ENCODE measurements at places on chromosomes 5 and 9.
A peak's percentile ranks its signal among the peaks of the same experiment; 100 is the strongest.

GRCh38 chr9:20624201-20625002, 2.1 kb upstream of the MLLT3 start:
- DNase-seq: no peak

- DNase-seq: no peak
Observed at GRCh38 chr5:151903243-151903653, 21.4 kb downstream of the GLRA1 start.

GRCh38 chr9:77016121-77016525, 3.3 kb upstream of the FOXB2 start:
- DNase-seq: no peak

GRCh38 chr9:82419696-82420486, 431.3 kb downstream of the SPATA31D1 start:
- no peak for DNase-seq

- no peak for DNase-seq
Observed at GRCh38 chr9:124037790-124038189, 26.2 kb downstream of the LHX2 start.

DNA sequence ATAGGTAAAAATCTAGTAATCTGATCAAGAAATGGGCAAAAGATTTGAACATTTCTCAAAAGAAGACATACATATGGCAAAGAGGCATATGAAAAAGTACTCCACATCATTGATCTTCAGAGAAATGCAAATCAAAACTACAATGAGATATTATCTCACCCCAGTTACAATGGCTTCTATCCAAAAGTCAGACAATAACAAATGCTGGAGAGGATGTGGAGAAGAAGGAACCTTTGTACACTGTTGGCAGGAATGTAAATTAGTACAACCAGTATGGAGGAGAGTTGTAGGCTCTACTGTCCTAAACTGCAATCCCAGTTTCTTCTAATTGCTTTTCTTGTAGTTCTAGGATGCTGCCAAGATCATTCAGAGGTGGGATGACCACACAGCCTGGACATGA, 193.5 kb upstream of the RFX3 start:
- DNase-seq: no peak

- peak; percentile 18 for DNase-seq
Observed at GRCh38 chr5:138177941-138178515, 402 bp downstream of the BRD8 start.

- DNase-seq: peak; percentile 50
Observed at GRCh38 chr5:177317959-177318377, 6.3 kb upstream of the MXD3 start.

DNA sequence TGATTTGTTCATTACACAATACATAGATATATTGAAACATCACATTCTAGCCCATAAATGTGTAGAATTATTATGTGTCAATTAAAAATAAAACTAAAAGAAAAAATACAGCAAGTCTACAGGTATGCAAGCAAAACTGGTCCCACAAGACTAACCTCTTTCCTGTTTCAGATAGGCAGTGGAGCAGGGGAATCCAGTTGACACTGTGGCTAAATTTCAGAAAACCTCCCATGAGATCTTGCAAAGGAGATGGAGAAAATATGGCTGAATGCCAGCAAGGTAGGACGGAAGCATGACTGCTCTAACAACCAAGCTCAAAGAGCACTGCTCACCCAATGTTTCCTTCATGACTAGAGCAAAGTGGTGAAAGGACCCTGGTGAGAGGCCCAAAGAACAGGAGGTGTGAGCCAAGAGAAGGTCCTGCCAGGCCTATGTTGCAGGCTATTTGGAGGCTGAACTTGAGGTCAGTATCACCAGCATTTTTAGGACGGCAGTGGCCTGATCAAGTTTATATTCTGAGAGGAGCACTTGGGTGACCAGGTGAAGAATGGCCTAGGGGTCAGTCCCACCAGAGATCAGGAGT, 1.1 kb upstream of the SH3TC2 start:
- no peak for DNase-seq

DNA sequence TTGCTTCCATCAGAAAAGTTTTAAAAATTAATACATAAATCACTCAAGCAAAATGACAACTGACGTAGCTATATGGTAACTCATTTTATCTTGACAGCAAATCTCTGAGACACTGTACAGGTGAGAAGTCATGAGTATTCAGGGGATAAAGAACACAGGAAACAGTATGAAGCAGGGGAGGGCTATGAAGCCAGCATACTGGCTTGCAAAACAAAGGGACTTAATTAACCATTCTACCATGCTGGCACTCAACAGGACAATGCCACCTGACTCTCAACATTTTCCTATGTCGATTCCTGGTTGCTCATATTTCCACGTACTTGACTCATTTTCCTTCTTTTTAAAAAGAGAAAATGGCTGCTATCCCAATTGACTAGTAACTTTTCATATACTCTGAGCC, 151.4 kb upstream of the RETREG1 start:
- no peak for DNase-seq

- DNase-seq: no peak
Observed at GRCh38 chr9:134852906-134853654, 27.5 kb upstream of the FCN2 start.

DNA sequence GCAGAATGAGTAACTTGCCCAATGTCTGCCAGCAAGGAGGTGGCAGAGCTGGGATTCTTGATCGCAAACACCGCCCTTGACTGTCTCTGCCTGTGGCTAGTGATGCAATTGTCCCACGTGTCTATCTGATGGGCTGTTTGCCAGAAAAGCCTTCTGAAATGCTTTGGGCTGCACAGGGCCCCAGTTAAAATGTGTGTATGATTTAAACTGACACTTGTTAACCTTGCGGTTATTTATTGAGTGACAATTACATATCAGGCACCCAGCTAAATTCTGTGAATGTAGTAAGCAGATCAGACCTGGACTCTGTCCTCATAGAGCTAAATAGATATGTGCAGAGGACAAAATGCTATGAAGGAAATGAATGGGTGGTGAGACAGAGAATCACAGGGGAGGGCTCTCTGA, 11.6 kb upstream of the IL12B start:
- DNase-seq: no peak

- no peak for DNase-seq
Observed at GRCh38 chr5:50564079-50564478, 102.4 kb upstream of the PARP8 start.

DNA sequence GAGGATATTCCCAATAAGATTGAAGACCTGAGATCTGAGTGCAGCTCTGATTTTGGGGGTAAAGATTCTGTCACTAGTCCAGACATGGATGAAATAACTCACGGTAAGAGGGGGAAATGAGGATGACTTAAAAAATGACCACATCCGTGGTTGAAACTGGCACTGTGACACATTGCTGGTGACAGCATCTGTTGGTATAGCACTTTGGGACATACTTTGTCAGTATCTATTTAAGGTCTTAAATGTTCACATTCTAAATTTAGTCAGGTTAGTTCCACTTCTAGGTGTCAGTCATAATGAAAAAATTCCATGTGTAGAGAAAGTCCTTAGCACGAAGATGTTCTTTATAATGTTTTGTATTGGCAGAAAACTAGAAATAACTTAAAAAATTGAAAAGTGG, 70.9 kb downstream of the GAPVD1 start:
- DNase-seq: no peak

GRCh38 chr9:133115604-133116345, 5.3 kb downstream of the RALGDS start:
- DNase-seq: peak; percentile 52

GRCh38 chr5:128100860-128101557, 17.4 kb downstream of the SLC12A2 start:
- no peak for DNase-seq

DNA sequence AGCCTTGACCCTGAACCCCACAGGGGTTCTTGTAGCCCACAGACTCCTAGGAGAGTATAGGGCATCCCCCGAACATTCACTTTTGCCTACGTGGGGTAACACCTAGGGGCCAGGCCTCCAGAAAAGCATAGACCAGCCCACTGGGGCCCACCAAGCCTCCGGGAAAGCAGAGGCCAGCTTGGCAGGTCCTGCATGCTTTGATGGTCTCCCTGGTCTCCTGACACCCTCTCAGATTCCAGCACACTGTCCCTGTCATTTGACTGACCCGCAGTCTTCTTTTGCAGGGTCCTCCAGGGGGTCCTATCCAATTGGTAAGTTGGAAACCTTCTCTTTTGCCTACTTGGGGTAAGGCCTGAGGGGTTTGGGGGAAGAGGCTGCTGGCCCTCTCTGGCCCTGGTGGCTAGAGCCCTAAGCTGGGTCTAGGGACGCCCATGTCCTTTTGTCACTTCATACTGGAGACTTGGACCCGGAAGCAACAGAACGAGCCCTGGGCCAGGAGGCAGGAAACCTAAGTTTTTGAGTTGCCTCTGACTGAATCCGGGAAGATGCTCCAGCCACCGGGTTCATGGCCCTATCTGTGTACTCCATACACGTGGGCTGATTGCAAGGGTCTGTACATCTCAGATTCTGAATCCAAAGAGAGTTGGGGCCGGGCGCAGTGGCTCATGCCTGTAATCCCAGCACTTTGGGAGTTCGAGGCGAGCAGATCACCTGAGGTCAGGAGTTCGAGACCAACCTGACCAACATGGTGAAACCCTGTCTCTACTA, 20.9 kb upstream of the ORM1 start:
- no peak for DNase-seq

DNA sequence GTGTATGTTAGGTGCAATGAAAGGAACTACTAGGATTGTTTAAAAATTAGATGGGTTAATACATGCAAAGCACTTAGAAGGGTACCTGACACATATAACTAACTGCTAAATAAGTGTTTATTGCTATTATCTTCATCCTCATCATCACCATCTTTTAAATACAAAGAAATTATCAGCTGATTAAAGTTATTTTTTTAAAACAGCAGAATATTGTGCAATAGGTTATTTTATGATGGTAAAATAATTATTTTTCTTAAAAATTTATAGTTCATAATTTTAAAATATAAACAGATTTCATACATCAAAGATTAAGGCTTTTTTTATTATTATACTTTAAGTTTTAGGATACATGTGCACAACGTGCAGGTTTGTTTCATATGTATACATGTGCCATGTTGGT, 86.9 kb upstream of the SREK1 start:
- DNase-seq: no peak

- no peak for DNase-seq
Observed at GRCh38 chr5:170519549-170519948, 15.7 kb downstream of the KCNIP1 start.

GRCh38 chr5:154268073-154268472, 77.5 kb downstream of the GALNT10 start:
- no peak for DNase-seq

GRCh38 chr5:135037519-135038204, 3.6 kb upstream of the PITX1 start:
- no peak for DNase-seq

DNA sequence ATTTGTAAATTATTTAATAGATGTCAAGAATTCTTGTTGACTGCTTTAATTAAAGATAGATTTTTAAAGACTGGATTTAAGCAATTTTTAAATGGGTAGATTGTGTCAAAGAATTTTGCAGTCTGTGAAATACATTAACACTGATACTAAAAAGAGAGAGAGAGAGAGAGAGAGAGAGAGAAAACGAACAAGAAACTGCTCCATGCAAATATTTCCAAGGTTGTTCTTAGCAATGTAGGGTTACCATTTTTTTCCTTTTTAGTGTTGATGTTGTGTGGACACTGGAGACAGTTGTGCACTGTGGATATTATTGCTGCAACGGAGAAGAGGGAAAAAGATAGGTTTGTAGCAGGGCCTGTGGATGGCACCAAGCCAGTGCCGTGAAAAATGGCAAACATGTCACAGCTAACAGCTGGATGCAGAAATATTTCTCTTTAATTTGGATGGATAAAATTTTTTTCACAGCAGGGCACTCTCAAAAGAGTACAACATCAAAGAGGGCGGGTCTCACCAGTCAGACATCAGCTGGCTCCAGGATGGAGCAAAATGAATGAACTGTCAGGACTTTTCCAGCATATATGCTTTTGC, 58.2 kb downstream of the PRDM6 start:
- DNase-seq: no peak

- no peak for DNase-seq
Observed at GRCh38 chr9:109542922-109543321, 44.8 kb upstream of the PTPN3 start.

DNA sequence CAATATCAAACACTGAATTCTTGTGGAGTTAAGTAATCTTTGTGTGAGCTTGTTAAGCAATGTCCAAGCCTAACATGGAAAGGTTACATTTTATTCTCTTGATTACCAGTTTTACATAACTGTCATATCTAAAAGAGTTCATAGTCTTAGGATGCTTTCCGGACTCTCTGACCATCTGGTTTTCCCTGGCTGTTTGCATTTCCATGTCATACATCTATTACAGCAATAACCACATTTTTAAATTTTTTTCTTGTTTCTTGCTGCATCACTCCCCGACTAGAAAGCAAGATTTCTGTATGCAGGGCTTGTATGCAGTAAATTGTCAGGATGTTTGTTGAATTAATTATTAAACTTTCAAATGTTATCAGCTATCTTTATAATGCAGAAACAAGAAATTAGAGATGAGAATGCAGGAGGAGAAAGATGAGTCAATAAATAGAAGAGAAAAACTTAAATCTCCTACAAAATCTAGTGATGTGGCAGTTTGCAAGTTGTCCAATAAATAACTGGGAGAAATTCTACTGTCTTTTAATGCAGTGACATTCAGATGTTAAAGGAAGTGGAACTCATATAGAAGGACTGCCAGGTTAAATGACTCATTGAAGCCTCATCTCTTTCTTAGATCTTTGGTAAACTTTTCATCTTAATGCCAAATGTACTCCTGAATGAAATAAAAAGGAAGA, 179.6 kb upstream of the SGCD start:
- no peak for DNase-seq

GRCh38 chr9:98992107-98992884, 48.6 kb downstream of the COL15A1 start:
- no peak for DNase-seq

DNA sequence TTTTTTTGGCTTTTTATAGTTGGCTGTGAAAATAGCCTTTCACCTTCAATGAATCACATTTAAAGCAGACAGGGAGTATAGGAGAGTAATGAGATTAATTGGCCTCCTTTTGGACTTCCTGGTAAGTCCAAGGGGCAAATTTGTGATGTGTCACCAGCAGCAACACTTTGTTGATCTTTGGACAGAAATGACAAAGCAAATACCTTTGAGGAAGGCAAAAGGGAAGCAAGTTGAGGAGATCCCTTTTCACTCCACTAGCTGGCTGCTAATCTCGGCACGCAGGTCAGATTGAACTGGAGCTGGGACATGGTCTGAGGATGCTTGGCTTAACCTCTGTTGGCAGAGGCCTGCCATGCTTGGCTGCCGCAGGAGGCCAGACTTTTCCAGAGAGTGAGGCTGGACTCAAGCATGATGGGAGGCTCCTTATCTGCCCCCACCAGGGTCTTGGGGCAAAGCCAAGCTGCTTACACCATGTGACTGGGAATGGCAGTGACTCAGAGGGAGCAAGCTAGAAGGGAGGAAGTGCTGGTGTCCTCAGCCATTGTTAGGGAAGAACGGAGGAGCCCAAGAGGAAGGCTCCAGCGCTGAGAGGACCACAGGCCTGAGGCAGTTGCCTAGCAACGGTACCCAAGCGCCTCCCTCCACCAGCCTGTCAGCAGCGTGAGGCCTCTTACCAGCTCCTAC, 174.5 kb upstream of the MAP1B start:
- DNase-seq: no peak

GRCh38 chr9:135928074-135928730, 20.9 kb upstream of the CAMSAP1 start:
- no peak for DNase-seq

GRCh38 chr9:133774799-133775198, 36.6 kb upstream of the SARDH start:
- no peak for DNase-seq

- no peak for DNase-seq
Observed at GRCh38 chr9:113543296-113543981, 79.9 kb downstream of the RGS3 start.

All from stimulated activated CD4-positive, alpha-beta T cell treated with anti-CD3 and anti-CD28 coated beads, Interleukin-12 subunit alpha, Interleukin-12 subunit beta, amount 100 ng/mL, for 24 hours (primary cell).